ENCODE measurements at places on chromosomes 3 and 15.

DNA sequence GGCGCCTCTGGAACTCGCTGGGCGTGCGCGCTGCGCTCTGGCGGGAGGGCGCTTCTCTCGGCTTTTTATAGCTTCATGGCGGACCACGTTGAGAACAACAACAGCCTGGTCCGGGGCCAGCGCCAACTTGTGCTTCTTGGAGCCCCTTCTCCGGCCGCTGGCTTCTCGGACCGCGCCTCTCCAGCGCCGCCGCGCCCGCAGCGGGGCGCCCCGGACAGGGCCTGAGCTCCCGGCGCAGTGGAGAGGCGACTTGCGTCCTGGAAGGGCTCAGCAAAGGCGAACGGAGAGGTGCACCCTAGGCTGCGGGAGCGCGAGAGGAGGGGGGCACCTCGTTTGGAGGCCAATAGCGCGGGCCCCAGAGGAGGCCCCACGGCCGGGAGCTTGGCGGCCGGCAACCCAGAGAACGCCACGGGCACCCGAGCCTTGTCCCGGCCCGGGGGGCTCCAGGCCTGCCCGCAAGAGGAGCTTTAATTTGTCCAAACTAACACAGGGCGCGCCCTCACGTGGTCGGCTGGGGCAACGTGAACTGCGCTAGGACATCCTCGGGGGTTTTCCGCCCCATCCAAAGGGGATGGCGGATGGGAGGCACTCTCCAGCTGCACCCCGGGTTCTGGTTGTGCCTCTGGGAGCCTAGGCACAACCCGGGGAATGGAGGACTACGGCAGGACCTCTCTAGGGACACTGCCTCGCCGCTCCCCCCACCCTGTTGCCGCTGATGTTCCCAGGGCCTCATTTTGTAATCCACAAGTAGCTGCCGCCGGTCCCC lies 37.8 kb downstream of the HMCES start:
- DNase-seq, result peak; percentile 85

DNA sequence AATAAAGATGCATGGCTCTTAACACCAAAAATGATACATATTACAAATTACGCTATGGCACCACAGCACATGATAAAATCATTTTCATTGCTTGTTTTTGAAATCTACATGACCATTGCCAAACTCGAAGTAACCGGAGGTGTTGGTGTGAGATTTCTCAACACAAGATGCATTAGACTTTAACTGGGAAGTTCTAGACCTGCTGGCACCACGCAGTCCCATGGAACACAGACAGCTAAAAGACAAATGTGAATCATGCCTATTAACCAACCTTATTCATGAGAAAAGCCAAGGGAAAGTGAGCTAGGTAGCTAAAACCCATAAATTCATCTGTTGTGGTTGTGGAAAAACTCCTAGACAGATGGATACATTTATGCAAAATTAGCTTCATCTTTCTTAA lies 595.4 kb downstream of the FOXP1 start:
- DNase-seq, result no peak

DNA sequence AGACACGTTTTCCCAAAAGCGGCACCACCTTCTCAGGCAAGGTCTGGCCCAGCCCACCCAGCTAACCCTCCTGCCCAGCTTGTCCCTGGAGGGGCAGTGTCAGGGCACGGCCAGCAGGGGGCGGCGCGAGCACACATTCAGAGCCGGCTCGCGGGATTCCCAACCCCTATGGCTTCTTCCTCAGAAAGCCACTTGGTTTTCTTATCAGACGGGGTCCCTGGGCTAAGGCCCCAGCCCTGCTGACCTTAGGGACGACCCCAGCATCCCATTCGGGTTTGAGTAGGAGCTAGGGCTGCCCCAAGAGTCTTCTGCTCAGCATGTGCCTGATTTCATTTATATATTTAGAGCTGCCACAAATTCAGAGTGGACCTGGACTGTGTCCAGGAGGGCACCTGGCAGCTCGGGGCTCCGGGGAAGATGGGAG lies 14.5 kb downstream of the RLBP1 start:
- DNase-seq, result peak; percentile 77

GRCh38 chr15:75620841-75621391 lies 4.6 kb downstream of the SNUPN start:
- DNase-seq, result peak; percentile 25

DNA sequence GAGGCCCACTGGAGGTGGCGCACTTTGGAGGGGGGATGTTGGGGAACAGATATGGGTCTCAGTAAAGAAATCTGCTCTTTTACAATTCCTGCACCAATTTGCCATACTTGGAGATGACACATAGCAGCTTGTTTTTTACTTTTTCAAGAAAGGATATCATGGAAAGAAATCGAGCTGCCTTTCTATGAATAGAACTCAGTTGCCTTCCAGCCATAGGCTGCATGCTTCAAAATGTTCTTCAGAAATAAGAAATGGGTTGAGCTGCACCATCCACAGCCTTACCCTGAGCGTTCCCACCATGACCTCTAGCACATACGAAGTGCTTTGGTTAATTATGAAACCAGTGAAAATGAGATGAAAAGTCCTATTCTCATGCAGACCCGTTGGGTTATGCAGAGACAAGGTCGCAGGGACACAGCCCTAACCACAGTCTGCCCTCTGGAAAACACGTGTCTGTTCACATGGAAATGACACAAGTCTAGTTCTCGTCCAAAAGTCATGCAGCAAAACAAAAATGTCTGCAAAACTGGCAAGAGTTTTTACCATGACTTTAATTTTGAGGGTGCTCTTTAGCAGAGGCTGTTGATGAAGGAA lies 36.3 kb downstream of the NGRN start:
- DNase-seq, result no peak

DNA sequence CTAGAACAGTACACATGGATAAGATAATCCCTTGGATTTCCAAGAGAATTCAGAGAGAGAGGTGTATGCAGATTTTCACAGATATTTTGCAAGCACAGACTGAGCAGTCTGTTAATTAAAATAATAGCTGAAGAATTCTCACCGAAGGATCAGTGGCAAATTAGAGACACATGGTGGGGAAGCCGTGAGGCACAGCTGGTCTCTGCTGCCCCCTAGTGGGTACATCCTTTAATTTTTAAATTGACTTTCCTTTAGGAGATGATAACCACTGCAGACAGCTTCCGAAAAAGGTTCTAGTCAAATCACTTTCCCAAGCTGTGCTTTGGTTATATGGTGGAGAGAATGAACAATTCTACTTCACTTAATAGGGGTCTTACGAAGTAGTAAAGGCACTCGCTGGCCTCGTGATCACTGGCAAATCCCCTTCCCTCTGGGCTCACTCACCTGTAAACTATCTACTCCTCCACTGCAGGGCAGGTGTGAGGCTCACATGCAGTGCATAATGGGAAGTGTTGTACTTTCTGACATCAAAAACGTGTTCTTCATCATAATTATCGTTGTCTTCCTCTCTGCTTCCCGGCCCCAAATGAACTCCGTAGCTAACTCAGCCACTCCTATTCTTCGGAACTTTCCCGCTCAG lies 19.5 kb downstream of the MESD start:
- DNase-seq, result peak; percentile 80

- DNase-seq, result no peak
Measured at GRCh38 chr3:83868909-83869567, 1089.8 kb upstream of the CADM2 start.

- no peak for DNase-seq
Measured at GRCh38 chr15:100192097-100193080, 149.4 kb downstream of the ADAMTS17 start.
